Aorta (tissue), 5 donors: ENCODE measurements at places on chromosomes 4 and X.

DNA sequence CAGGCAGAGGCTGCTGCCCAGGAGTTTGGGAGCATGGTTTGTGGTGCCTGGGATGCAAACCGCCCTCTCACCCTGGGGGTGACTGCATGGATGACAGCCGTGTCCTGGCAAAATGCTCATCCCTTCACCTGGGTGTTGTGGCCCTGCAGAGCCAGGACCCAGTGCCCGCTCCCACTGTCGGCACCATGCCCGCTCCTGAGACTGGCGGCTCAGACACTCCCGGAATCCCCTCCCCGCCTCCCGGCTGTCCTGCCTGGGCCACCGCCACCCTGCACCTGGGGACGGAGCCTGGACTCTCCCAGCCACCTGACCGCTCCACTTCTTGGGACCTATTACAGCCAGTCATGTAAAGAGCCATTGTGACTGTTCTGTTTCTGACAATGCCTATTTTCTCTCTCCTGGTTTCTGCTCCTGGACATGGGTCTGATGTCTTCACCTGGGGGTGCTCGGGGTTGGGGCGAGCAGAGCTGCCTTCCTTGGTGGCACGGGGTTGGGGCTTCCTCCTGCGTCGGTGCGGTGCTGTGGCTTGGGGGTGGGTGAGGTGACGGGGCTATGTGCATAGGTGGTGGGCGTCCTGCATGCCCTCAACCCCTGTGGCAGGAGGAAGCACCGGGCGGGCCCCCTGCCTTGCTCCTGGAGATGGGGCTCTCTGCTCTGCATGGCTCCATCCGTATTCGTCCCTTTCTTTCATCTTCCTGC, 30.9 kb downstream of the LRPAP1 start:
- no peak for DNase-seq

GRCh38 chr4:37664696-37665095, 21.5 kb downstream of the RELL1 start:
- DNase-seq = no peak

DNA sequence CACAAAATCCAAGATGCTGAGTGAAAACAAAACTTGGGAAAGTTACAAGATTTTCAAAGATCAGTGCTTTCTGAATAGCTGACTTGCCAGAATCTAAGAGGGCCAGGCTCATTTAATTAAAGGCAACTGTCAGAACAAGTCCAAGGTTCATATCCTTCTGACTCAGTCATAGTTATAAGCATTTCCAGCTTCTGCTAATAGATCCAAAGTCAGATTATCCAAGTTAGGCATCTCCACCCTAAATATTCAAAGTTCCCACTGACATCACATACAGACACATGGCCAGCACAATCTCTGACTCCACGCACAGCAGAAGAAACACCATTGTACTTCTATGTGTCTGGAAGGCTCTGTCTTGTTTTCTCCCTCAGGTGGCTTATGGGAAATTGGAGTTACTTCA, 41.8 kb downstream of the GASK1B start:
- DNase-seq = no peak

- no peak for DNase-seq
Observed at GRCh38 chr4:3233391-3234071, 15.4 kb upstream of the MSANTD1 start.

- no peak for DNase-seq
Observed at GRCh38 chr4:188707036-188707435, 567.8 kb downstream of the TRIML1 start.
